Activated naive CD8-positive, alpha-beta T cell treated with anti-CD3 and anti-CD28 coated beads for 36 hours (primary cell): ENCODE measurements at places on chromosomes 7 and 10.

DNA sequence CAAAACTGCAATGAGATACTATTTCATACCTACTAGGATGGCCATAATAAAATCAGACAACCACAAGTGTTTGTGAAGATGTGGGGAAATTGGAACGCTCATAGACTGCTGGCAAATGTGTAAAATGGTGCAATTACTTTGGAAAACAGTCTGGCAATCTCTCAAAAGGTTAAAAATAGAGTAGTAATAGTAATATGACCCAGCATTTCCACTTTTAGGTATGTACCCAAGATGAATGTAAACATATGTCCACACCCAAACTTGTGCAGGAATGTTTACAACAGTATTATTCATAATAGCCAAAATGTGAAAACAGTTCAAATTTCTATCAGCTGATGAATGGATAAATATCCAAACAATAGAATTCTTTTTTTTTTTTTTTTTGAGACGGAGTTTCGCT is 731.6 kb upstream of the ANKRD30A start:
- DNase-seq, result no peak

- DNase-seq, result no peak
Measured at GRCh38 chr10:66586897-66587679, 338.7 kb upstream of the LRRTM3 start.

DNA sequence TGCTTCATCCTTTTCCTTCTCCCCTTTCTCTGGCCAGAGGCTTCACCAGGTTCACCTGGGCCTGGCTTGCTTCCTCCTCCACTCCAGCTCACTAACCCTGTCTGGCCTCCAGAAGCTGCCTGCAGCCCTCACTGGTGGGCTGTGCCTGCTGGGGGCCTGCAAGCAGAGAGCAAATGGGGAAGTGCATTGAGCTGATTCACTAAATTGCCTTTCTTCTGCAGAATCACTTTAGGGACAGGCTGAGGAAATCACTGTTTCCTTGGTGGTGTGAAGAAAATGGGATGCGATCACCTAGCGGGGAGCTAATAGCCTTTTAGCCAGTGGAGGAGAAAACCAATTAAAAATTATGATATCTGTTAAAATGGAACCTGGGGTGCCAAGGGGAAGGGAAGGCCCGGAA is 3.0 kb downstream of the RET start:
- DNase-seq, result no peak

DNA sequence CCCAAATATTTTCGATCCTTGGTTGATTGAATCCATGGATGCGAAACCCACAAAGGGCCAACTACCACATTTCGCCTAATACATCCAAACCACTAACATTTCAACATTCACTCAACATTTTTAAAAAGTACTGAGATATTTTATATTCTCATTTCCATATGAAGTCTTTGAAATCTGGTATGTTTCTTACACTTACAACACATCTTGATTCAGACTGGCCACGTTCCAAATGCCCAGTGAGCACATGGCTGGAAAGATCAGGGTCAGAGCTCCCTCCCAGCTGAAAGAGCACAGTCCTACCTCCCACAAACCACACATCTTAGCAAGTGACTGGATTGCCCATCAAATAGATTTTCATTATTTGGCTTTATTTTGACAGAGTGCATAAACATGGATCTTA is 18.9 kb downstream of the NCAPG2 start:
- DNase-seq, result no peak

- no peak for DNase-seq
Measured at GRCh38 chr7:108808549-108809266, 239.0 kb downstream of the DNAJB9 start.

DNA sequence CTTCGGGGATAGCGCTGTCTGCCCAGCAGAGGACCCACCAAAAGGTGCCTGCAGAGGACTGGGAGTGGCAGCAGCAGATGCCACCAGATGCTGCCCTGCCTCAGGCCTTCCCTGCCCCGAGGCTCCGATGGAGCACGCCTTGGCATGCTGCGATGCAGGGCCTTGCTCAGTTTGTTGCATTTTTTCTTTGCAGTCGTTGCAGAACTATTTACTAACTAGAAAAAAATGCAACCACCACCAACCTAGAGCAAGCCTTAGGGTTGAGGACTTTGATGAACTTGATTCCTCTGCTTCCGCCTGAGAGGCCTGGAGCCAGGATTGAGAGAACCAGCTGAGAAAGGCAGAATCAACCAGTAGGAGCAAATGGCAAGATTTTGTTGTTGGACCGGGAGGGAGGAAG is 585.6 kb upstream of the MKI67 start:
- no peak for DNase-seq

- DNase-seq, result no peak
Measured at GRCh38 chr10:81708929-81709328, 166.1 kb upstream of the NRG3 start.

GRCh38 chr10:25696013-25696708 is 237.9 kb upstream of the MYO3A start:
- no peak for DNase-seq

GRCh38 chr7:132296820-132297219 is 279.4 kb downstream of the PLXNA4 start:
- DNase-seq, result no peak

- DNase-seq, result no peak
Measured at GRCh38 chr7:116629051-116629463, 42.9 kb upstream of the MET start.

GRCh38 chr10:122448600-122448999 is 5.9 kb upstream of the ARMS2 start:
- DNase-seq, result no peak
